SK-N-MC (cell line): ENCODE measurements at places on chromosomes 1 and 21.

GRCh38 chr1:196623079-196623478 is 14.8 kb upstream of the KCNT2 start:
- no peak for DNase-seq

GRCh38 chr1:235429143-235429542 is 61.9 kb downstream of the TBCE start:
- DNase-seq, result no peak

DNA sequence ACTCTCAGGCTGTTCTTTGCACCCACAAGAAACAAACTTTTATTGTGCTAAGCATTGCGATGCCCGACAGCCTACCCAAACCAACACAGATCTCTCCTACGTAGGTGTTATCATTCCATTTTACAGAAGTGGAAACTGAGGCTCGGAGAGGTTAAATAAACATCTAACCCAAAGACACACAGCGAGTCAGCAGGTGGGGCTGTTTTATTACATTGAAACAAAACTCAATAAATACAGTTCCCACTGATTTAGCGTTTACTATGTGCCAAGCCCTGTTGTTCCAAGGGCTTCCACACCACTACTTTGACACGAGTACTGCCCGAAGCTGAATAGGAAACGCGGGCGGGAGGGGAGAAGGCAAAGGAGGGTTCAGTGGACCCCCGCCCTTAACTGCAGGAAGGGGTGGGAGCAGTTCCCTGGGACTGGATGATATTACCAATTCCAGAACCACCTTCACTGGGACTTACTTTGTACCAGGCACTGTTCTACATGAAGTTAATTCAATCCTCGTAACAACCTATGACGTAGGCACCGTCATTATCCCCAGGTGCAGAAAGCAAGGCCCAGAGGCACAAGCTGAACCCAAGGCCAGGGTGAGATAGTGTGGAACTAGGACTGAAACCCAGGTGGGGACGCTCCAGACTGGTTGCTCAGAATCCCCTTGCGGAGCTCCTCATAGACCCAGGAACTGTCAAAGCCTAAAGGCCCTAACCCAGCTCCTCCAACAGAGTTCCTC is 19.3 kb upstream of the ALDH4A1 start:
- no peak for DNase-seq

GRCh38 chr1:62988867-62989266 is 204.9 kb downstream of the ATG4C start:
- DNase-seq, result no peak

- no peak for DNase-seq
Measured at GRCh38 chr1:210641582-210641981, 312.9 kb downstream of the HHAT start.
